Stimulated activated CD4-positive, alpha-beta T cell treated with anti-CD3 and anti-CD28 coated beads, TNF-alpha, amount 100 ng/mL, for 1 hour (primary cell): ENCODE measurements at places on chromosomes 2 and 18.

DNA sequence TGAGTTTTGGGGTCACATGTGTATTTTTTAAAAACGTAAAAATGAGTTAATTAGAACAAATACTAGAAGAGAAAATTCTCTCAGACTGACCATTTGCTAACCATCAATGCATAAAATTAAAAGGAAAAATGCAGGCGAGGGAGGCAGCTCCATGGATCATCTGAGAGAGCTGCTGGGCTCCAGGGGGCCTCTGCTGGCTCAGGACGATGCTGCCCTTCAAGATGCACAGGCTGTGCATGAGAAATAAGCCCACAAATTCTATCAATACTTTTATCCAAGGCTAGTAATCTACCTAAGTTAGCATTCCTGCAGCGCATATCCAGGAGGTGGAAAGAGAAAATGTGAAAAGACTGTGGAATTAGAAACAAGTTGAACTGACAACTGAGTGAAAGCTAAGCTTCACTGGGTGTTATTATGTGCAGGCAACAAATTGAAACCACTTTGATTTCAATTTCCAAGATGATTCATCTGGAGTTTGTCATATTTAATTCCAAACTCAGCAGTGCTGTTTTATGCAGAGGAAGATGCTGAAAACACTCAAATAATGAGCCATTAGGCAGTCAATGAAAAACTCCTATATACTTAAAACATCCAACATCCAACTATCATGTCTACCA is 261.1 kb downstream of the NBAS start:
- DNase-seq, result no peak

DNA sequence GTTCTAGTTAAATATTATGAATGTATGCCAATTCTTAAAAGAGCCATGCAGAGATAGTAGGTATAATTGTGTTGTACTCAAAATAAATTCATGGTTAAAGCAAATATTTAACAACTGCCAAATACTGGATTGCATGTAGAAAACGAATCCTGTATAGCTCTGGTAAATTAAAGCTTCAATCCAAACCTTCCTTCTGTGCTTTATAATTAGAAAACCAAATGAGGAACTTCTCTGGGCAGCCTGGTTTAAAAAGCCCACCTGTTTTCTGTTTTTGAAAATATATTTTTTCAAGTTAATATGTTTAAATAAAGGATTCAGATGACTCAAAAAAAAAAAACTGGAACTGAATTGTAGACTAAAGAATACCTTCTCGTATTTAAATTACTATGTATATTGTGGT is 48.3 kb upstream of the ITGA4 start:
- no peak for DNase-seq

DNA sequence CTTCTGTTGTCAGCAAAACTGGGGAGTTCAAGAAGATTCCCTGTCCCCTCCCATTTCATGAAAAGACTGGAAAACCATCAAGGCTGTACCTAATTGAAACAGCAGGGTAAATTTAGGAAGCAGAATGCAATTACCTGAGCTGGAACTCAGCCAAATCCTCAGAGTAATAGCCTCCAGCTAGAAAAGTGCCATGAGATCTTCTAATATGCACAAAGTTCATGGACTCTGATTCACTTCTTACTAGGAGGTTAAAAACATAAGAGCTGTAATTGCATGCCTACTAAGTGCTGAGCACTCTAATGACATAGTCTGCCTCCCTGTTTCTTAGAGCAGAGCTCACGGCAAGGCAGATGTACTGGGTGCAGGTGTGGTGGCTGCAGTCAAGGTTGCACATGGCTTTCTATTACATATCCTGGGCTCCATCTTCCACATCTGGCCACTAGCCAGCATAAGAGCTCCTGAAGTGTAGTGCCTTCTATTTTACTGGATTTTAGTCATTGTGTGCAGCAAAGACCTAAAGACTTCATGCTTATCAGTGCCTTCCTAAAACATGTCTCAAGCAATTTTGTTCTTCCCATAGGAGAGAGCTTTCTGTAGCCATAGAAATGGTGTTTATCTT is 341.7 kb downstream of the PTPRM start:
- DNase-seq, result no peak

- DNase-seq, result no peak
These were observed 110.5 kb upstream of the SCG2 start for GRCh38 chr2:223712642-223713041.

- no peak for DNase-seq
These were observed 3.4 kb downstream of the NCOA1 start for GRCh38 chr2:24494410-24494809.
